Activated CD4-positive, alpha-beta T cell treated with anti-CD3 and anti-CD28 coated beads, Interleukin-2, amount 10 ng/mL, durations not matched to agents 7 days and 5 days (primary cell): ENCODE measurements at places on chromosomes 7 and 10.

GRCh38 chr10:17216217-17216900, 11.7 kb upstream of the VIM start:
- H3K36me3 ChIP-seq: peaks cover 25% of the 10 kb centered on the region
- DNase-seq: peak; percentile 58
- H3K27ac ChIP-seq: peak overlapping the region; percentile 82
- peak overlapping the region; percentile 48 for H3K4me3 ChIP-seq

DNA sequence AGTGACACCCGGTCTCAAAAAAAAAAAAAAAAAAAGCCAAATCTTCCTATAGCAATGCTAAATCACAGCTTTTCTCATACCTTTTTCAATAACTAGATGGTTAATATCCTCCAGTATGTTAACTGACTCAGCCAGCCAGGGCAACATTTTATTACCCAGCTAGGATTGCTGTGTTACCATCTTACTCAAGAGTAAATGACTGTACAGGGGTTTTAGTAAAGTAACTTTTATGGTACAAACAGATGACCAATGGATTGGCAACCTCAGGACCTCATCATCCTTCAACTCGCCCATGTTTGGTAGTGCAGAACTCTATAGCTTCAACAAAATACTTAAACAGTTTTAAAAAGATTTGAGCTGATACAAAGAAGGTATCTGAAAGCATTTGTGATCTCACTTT, 59.5 kb downstream of the HBP1 start:
- no peaks in the 10 kb centered on the region for H3K4me1 ChIP-seq
- H3K4me3 ChIP-seq: no peak overlapping the region
- no peak overlapping the region for H3K27ac ChIP-seq
- no peak for DNase-seq
- H3K36me3 ChIP-seq: peaks cover 2% of the 10 kb centered on the region

GRCh38 chr7:44661233-44661632, 54.8 kb downstream of the OGDH start:
- H3K27ac ChIP-seq: no peak overlapping the region
- no peak overlapping the region for H3K4me3 ChIP-seq
- peaks cover 4% of the 10 kb centered on the region for H3K4me1 ChIP-seq
- no peak for DNase-seq

DNA sequence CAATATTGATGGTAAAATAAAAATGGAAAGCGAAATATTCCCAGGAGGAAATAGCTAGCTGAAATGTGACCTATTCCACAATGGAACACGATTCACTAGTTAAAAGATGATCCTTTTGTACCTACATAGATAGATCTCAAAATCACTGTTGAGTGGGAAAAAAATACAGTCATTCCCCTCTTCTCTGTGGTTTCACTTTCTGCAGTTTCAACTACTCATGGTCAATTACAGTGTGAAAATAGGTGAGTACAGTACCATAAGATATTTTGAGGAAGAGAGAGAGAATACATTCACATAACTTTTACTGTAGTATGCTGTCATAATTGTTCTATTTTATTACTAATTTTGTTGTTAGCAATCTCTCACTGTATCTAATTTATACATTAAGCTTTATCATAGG, 56.0 kb upstream of the COL13A1 start:
- H3K27ac ChIP-seq: no peak overlapping the region
- no peak for DNase-seq
- H3K4me1 ChIP-seq: no peaks in the 10 kb centered on the region
- H3K27me3 ChIP-seq: peaks cover 24% of the 10 kb centered on the region
- H3K4me3 ChIP-seq: no peak overlapping the region

GRCh38 chr10:113402602-113403001, 150.3 kb upstream of the HABP2 start:
- no peak for DNase-seq
- H3K4me3 ChIP-seq: no peak overlapping the region
- no peak overlapping the region for H3K27ac ChIP-seq
- H3K27me3 ChIP-seq: no peaks in the 10 kb centered on the region

- H3K4me1 ChIP-seq: no peaks in the 10 kb centered on the region
- no peaks in the 10 kb centered on the region for H3K36me3 ChIP-seq
- H3K27me3 ChIP-seq: no peaks in the 10 kb centered on the region
- DNase-seq: no peak
- H3K4me3 ChIP-seq: no peak overlapping the region
Measured at GRCh38 chr7:111405621-111406020, 156.7 kb downstream of the IMMP2L start.

GRCh38 chr10:48287417-48288391, 13.2 kb upstream of the FRMPD2 start:
- H3K4me3 ChIP-seq: no peak overlapping the region
- no peak for DNase-seq
- H3K4me1 ChIP-seq: peaks cover 27% of the 10 kb centered on the region
- H3K27ac ChIP-seq: no peak overlapping the region
- H3K36me3 ChIP-seq: no peaks in the 10 kb centered on the region

GRCh38 chr10:7457478-7458316, 46.9 kb upstream of the SFMBT2 start:
- H3K27me3 ChIP-seq: peaks cover 4% of the 10 kb centered on the region
- no peak overlapping the region for H3K4me3 ChIP-seq
- no peak overlapping the region for H3K27ac ChIP-seq
- no peaks in the 10 kb centered on the region for H3K36me3 ChIP-seq
- H3K4me1 ChIP-seq: peaks cover 3% of the 10 kb centered on the region

GRCh38 chr7:88310956-88311674, 4.4 kb upstream of the STEAP4 start:
- no peak overlapping the region for H3K27ac ChIP-seq
- peaks cover 28% of the 10 kb centered on the region for H3K27me3 ChIP-seq
- no peak overlapping the region for H3K4me3 ChIP-seq
- H3K4me1 ChIP-seq: peaks cover 6% of the 10 kb centered on the region

- no peaks in the 10 kb centered on the region for H3K27me3 ChIP-seq
- H3K36me3 ChIP-seq: peaks cover 28% of the 10 kb centered on the region
- H3K4me1 ChIP-seq: peaks cover 34% of the 10 kb centered on the region
- no peak for DNase-seq
- peak overlapping the region; percentile 31 for H3K27ac ChIP-seq
Measured at GRCh38 chr10:113709221-113709838, 29.6 kb downstream of the CASP7 start.

DNA sequence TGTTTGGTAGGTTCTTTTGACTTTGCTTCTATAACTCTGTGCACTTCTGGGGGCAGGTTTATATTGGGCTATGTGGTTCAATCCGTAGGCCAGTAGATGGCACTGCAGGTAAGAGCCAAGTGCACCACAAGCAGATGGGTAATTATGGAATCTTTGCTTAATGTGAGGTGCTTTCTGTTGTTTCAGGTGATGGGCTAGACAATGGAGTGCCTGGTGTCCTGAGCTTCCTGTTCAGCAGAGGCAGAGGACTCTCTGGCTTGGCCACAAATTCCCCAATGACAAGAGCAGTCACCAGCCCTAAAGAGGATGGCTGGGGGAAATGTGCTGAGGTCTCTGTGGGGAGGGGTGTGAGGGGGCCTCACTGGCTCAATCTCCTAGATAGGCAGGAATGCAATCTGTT, 455.0 kb downstream of the CCSER2 start:
- peak; percentile 16 for DNase-seq
- no peaks in the 10 kb centered on the region for H3K4me1 ChIP-seq
- no peak overlapping the region for H3K27ac ChIP-seq
- H3K27me3 ChIP-seq: peaks cover 4% of the 10 kb centered on the region

GRCh38 chr7:1040790-1041189, 3.6 kb upstream of the GPR146 start:
- H3K36me3 ChIP-seq: peaks cover 3% of the 10 kb centered on the region
- no peak overlapping the region for H3K27ac ChIP-seq
- no peak overlapping the region for H3K4me3 ChIP-seq
- no peak for DNase-seq

DNA sequence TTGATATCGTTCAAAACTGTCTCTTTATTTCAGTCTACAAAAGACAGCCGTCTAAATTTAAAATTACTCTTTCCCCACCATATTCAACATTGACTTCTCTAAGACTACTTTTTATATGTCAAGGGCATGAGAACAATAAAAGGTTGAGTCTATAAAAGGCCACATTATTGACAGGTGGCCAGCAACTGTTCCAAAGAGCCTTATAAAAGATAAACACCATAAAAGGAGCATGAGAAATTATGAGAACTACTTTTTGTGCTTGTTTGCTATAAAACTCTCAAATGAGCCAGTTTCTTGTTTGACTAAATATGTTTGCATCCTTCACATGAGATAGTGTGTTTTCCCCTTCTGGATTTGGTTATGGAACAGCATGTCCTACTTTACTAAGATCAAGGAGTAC, 189.2 kb downstream of the THSD7A start:
- H3K27ac ChIP-seq: no peak overlapping the region
- H3K4me1 ChIP-seq: no peaks in the 10 kb centered on the region
- no peaks in the 10 kb centered on the region for H3K27me3 ChIP-seq
- no peak overlapping the region for H3K4me3 ChIP-seq

- peaks cover 33% of the 10 kb centered on the region for H3K4me1 ChIP-seq
- H3K27me3 ChIP-seq: no peaks in the 10 kb centered on the region
- peaks cover 33% of the 10 kb centered on the region for H3K36me3 ChIP-seq
Measured at GRCh38 chr7:148773334-148773733, 74.6 kb downstream of the CUL1 start.

GRCh38 chr10:73730153-73730906, 13.8 kb upstream of the SEC24C start:
- peaks cover 15% of the 10 kb centered on the region for H3K4me1 ChIP-seq
- H3K27me3 ChIP-seq: no peaks in the 10 kb centered on the region
- H3K4me3 ChIP-seq: peak overlapping the region; percentile 95
- DNase-seq: peak; percentile 94

DNA sequence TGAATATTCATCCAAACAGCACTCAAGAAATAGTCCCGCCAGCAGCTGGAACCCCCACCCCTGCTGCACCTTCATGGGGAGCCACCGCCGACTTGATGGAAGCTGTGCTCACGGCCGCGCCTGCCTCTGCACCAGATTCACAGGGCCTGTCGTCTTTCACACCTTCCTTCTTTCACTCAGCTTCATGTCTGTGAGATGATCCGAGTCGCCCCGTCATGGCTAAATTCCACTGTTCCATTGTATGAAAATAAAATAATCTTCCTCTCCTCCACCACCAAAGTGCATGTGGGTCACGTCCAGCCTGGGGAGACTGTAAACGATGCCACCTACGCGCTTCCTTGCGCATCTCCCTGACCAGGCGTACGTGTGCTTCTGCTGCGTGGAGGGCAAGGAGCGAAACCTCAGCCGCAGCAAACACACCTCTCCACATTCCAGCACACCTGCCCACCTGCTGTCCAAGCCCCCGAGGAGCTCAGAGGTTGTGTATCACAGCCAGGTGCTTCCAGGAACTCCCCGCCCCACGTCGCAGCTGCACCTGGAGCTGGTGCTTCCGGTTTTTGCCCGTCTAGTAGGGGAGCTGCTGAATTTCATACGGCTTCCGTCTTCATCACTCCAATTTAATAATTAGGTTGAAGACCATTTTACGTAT, 137.0 kb downstream of the PTPRN2 start:
- H3K4me3 ChIP-seq: no peak overlapping the region
- DNase-seq: no peak
- H3K27ac ChIP-seq: no peak overlapping the region
- no peaks in the 10 kb centered on the region for H3K4me1 ChIP-seq
- H3K36me3 ChIP-seq: peaks cover 1% of the 10 kb centered on the region

DNA sequence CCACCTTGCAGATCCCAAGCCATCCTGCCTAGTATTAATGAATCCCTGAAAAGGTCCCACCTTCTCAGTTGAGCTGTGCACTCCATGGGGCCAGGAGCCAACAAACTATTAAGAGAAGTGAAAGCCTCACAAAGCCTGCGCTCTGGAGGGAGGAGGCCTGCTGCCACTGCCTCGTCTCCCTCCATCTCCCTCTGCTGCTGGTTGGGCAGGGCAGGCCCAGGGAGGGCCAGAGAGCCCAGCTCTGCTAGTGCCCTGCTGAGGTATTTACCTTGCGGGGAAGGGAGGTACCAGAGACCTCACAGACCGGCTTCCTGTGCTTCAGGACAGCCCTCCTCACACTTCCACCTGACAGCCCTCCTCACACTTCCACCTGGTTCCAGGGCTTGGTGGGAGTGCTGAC, 171.5 kb downstream of the SH3PXD2A start:
- H3K36me3 ChIP-seq: no peaks in the 10 kb centered on the region
- H3K4me3 ChIP-seq: no peak overlapping the region
- H3K4me1 ChIP-seq: peaks cover 9% of the 10 kb centered on the region
- peaks cover 6% of the 10 kb centered on the region for H3K27me3 ChIP-seq
- no peak overlapping the region for H3K27ac ChIP-seq
